ENCODE measurements at places on chromosomes 1 and 21. TPM values are rescaled to one million over a fixed set of nuclear protein-coding genes. Genes with fewer than 3 reads are reported as not detected.

The DDOST gene
- total RNA-seq: 206 TPM

The FRRS1 gene
- 7.4 TPM for total RNA-seq

The PAQR6 gene
- 4.2 TPM for total RNA-seq

- no peak for DNase-seq
Measured at GRCh38 chr1:210360852-210361477, 32.3 kb downstream of the HHAT start.

- no peak for DNase-seq
Measured at GRCh38 chr1:226977643-226978431, 37.7 kb downstream of the COQ8A start.

DNA sequence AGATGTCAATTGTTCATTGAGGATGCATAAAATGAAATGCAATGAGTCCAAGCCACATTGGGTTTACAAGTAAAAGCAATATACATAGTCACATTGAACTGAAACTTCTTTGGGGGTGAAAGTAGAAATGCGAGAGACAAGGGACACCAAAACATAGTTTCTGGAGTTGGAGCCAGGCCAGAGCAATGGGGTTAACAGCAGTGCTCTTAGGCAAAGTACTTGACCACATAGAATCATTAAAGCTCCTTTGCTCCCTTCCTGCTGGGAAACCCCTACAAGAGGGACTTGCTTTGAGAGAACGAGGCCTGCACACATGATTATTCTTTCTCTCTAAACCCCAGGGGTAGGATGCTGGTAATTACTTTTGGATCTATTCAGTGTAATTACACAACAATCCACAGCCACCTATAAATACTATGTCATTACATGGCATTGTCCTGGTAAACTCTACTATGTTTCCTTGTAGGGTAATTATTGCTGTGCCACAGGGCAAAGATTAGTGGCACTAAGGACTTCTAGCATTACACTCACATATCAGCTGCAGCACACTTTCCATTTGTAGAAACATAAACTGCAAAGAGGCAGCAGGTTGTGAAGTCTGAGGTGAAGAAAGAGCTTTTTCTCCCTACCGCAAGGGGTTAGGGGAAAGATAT, 421.6 kb upstream of the PBX1 start:
- DNase-seq: no peak

All from kidney (tissue), 22 donors.